ENCODE measurements at places on chromosomes 2 and 18. TPM values are rescaled to one million over a fixed set of nuclear protein-coding genes. Genes with fewer than 3 reads are reported as not detected.

- H3K36me3 ChIP-seq, result no peaks in the 10 kb centered on the region
- peaks cover 41% of the 10 kb centered on the region for H3K4me1 ChIP-seq
- H3K27me3 ChIP-seq, result no peaks in the 10 kb centered on the region
- H3K4me3 ChIP-seq, result no peak overlapping the region
- peak overlapping the region; percentile 50 for H3K27ac ChIP-seq
- no peak for DNase-seq
These were observed 36.9 kb upstream of the PTMA start for GRCh38 chr2:231671270-231672050.

- DNase-seq, result no peak
- H3K36me3 ChIP-seq, result no peaks in the 10 kb centered on the region
- no peaks in the 10 kb centered on the region for H3K27me3 ChIP-seq
- H3K27ac ChIP-seq, result no peak overlapping the region
- H3K4me3 ChIP-seq, result no peak overlapping the region
These were observed 30.4 kb upstream of the SALL3 start for GRCh38 chr18:78949216-78949615.

DNA sequence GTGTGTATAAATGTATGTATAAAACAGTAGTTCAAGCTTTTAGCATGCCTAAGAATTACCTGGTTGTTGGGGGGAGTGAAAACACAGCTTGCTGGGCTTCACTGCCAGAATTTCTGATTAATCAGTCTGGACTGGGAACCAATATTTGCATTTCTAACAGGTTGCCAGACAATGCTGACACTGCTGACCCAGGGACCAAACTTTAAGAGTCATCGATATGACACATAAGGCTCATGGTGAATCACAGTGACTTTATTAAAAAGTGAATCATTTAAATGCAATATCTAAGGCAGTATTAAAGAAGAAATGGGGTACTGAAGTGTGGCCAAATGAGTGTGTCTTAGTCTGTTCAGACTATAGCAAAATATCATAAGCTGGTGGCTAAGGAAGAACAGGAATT is 195.9 kb upstream of the DTNA start:
- DNase-seq, result no peak
- no peaks in the 10 kb centered on the region for H3K27me3 ChIP-seq
- no peak overlapping the region for H3K4me3 ChIP-seq
- H3K27ac ChIP-seq, result no peak overlapping the region
- no peaks in the 10 kb centered on the region for H3K4me1 ChIP-seq

DNA sequence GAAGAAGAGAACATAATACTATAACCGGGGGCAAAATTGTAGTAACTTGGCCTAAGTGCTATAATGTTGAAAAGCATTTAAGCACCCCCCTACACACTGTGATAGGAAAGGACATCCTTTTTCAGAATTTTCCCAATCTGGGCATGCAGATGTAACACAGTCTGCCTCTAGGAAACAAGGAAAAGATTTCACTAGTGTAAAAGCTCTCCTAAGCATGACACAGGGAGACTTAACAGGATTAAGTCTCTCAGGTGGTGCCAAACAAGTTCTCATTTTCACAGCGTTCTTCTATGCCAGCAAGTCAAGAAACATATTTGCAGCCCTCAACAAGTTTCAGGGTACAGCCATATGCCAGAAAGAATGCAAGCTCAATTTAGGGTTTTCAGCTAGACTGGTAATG is 53.0 kb downstream of the NCKAP5 start:
- no peak for DNase-seq
- H3K27ac ChIP-seq, result no peak overlapping the region
- no peak overlapping the region for H3K4me3 ChIP-seq
- H3K4me1 ChIP-seq, result no peaks in the 10 kb centered on the region
- H3K27me3 ChIP-seq, result no peaks in the 10 kb centered on the region

DNA sequence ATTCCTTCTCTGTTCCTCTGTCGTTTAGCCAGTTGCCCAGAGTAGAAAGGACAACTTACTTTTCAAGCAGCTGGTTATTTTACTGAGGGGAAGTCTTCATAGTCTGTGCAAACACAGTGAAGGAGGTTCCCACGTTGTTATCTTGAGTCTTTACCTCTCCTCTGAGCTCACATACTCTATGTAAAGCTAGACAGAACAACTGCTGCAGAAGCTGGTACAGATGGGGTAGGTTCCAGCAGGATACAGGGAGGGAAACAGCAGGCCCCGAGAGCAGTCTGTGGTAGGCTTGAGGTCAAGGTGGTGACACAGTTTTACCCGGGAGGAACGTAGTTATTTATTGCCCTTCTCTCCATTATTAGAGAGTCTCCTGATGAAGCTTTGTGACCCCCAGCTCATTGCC is 93.4 kb upstream of the LDLRAD4 start:
- H3K27ac ChIP-seq, result peak overlapping the region; percentile 50
- H3K4me1 ChIP-seq, result peaks cover 23% of the 10 kb centered on the region
- no peak for DNase-seq
- no peaks in the 10 kb centered on the region for H3K27me3 ChIP-seq

VSNL1 gene
- total RNA-seq, result 1.4 TPM

DNA sequence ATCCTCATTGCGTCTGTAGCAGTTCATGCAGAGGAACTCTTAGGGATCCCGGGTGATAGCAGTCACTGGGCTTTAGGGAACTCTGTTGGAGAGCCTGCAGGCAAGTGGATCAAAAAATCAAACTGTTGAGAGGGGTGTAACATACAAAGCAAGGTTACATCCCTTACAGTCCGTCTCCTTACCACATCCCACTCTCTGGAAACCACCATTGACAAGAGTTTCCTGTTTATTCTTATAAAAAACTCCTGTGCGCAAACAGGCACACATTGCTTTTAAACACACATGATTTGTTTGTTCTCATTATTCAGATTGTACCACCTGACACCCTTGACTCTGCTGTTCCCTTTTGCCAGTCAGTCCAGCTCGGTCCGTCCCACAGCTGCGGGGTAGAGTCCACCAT is 137.7 kb downstream of the LTBP1 start:
- no peaks in the 10 kb centered on the region for H3K36me3 ChIP-seq
- H3K27me3 ChIP-seq, result no peaks in the 10 kb centered on the region
- H3K27ac ChIP-seq, result no peak overlapping the region
- no peak overlapping the region for H3K4me3 ChIP-seq

DNA sequence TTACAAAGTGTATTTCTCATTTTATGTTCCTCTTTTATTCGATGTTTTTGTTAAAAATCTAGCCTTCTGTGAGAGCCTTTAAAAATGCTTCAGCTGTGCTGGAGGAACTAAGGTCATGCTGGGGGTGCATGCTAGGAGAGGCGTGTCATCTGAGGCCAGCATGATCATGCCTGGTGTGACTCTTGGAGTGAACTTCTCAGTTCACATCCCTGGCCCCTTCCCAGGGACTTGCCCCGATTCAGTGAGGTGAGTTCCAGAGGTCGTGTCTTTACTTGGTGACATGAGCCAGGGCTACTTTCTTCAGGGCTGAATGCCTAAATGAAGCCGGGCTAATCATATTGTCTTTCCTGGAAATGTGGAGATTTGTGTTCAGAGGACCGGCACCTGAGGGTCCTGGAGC is 264.9 kb downstream of the MREG start:
- H3K4me1 ChIP-seq, result peaks cover 10% of the 10 kb centered on the region
- H3K4me3 ChIP-seq, result no peak overlapping the region

ERMN gene
- total RNA-seq, result 1.1 TPM

ABCG8 gene
- total RNA-seq, result 0.24 TPM

DNA sequence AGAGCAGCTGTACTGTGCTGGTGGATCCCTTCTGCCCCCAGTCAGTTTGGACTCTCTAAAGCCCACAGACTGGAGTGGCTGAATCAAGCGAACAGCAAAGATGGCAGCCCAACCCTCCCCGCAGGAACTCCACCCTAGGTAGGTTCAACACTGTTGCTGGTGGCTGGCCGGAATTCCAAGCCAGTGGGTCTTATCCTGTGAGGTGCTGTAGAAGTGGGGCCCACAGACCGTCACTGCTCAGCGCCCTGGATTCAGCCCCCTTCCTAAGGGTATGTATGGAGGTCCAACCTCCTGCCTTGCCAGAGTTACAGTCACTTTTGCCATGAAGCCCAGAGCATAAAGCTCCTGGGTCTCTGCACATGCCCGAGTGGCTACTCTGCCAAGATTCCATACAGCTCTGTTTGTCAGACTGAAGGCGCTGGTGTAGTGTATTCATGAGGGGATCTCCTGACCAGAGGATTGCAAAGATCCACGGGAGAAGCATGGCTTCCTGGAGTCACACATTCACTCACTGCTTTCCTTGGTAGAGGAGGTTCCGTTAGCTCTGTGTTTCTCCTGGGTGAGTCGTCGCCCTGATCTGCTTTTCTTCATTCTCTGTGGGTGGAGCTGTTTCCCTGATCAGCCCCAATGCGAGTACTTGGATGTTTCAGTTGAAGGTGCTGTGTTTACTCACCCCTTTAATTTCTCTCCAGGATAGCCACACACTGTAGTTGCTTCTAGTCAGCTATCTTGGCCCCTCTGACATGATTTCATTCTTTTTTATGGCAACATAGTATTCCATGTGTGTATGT is 293.6 kb upstream of the THUMPD2 start:
- no peaks in the 10 kb centered on the region for H3K27me3 ChIP-seq
- H3K4me3 ChIP-seq, result peak overlapping the region; percentile 0
- no peak overlapping the region for H3K27ac ChIP-seq
- no peaks in the 10 kb centered on the region for H3K36me3 ChIP-seq
- no peak for DNase-seq
- H3K4me1 ChIP-seq, result no peaks in the 10 kb centered on the region

LRRTM1 gene
- total RNA-seq, result 0.68 TPM

APLF gene
- 14.7 TPM for total RNA-seq

ROCK2 gene
- total RNA-seq, result 33.7 TPM

- no peak for DNase-seq
- no peak overlapping the region for H3K4me3 ChIP-seq
- no peaks in the 10 kb centered on the region for H3K36me3 ChIP-seq
- no peaks in the 10 kb centered on the region for H3K27me3 ChIP-seq
- H3K4me1 ChIP-seq, result no peaks in the 10 kb centered on the region
- no peak overlapping the region for H3K27ac ChIP-seq
These were observed 485.2 kb upstream of the SALL3 start for GRCh38 chr18:78494204-78495085.

OTOF gene
- total RNA-seq, result 2.2 TPM

DNA sequence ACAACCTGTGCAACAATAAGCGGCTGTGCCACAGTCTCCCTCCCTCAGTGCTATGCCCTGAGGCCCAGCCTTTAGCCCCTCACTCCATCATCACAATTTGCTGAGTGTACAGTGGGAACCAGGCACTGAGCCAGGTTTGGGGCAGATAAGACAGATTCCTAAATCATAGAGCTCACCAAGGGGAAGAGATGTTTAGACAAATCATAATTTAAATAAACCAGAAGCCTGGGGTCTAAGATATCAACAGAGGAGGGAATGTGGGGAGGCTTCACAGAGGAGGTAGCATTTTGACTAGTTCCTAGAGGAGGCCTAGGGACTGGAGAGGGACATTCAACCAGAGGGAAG is 139.3 kb upstream of the EPAS1 start:
- H3K27ac ChIP-seq, result no peak overlapping the region
- no peaks in the 10 kb centered on the region for H3K4me1 ChIP-seq
- H3K36me3 ChIP-seq, result no peaks in the 10 kb centered on the region
- DNase-seq, result no peak
- no peak overlapping the region for H3K4me3 ChIP-seq

- no peak overlapping the region for H3K4me3 ChIP-seq
- no peaks in the 10 kb centered on the region for H3K36me3 ChIP-seq
- DNase-seq, result no peak
- no peaks in the 10 kb centered on the region for H3K4me1 ChIP-seq
- H3K27ac ChIP-seq, result no peak overlapping the region
These were observed 255.6 kb upstream of the OSR1 start for GRCh38 chr2:19614066-19614465.

DNA sequence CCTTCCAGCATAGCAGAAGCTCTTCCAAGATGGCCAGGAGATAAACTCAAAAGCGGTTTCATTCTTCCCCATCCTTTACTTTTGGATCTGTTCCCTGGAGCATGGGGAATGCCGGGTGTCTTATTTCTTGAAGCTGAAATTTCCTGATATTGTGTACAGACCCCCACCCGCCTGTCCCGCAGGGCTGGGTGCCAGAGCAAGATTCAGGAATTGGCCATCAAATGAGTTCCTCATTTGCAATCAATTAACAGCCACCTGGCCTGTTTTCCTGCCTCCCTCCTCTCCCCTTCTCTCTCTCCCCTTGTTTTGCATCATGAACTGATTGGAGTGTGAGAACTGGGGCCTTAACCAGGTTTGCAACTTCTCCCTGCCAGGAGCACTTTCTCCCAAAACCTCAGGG is 202.1 kb downstream of the SH3RF3 start:
- H3K36me3 ChIP-seq, result no peaks in the 10 kb centered on the region
- H3K27ac ChIP-seq, result no peak overlapping the region
- H3K4me3 ChIP-seq, result no peak overlapping the region
- H3K27me3 ChIP-seq, result no peaks in the 10 kb centered on the region
- DNase-seq, result no peak
- H3K4me1 ChIP-seq, result peaks cover 8% of the 10 kb centered on the region

GRCh38 chr2:100980046-100980445 is 22.0 kb upstream of the RPL31 start:
- no peak overlapping the region for H3K27ac ChIP-seq
- H3K4me3 ChIP-seq, result no peak overlapping the region
- H3K4me1 ChIP-seq, result peaks cover 6% of the 10 kb centered on the region
- H3K36me3 ChIP-seq, result no peaks in the 10 kb centered on the region
- DNase-seq, result no peak
- H3K27me3 ChIP-seq, result no peaks in the 10 kb centered on the region

DNA sequence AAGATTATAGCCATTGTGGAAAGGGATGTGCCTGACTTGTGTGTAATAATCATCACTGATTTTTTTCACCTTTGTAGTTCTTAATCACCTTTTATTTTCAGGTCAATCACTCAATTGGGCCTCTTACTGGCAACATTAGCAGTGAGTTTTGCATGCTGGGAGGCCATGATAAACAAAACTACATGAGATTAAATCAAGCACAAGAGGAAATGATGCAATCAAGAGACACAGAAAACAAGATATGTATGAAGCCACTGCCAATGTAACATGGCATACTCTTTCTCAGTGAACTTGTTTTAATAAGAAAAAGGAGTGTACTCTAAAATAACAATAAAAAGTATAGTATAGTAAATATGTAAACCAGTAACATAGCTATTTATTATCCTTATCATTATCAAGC is 69.9 kb upstream of the FSIP2 start:
- H3K4me3 ChIP-seq, result no peak overlapping the region
- no peaks in the 10 kb centered on the region for H3K36me3 ChIP-seq
- no peaks in the 10 kb centered on the region for H3K27me3 ChIP-seq
- no peak overlapping the region for H3K27ac ChIP-seq

GRCh38 chr2:36530178-36530982 is 67.6 kb downstream of the FEZ2 start:
- no peak for DNase-seq
- no peak overlapping the region for H3K4me3 ChIP-seq
- H3K27me3 ChIP-seq, result no peaks in the 10 kb centered on the region
- no peak overlapping the region for H3K27ac ChIP-seq

GRCh38 chr18:45860971-45861370 is 35.5 kb downstream of the SIGLEC15 start:
- no peak overlapping the region for H3K4me3 ChIP-seq
- no peak for DNase-seq
- H3K27me3 ChIP-seq, result no peaks in the 10 kb centered on the region
- H3K36me3 ChIP-seq, result no peaks in the 10 kb centered on the region
- no peaks in the 10 kb centered on the region for H3K4me1 ChIP-seq

- H3K27ac ChIP-seq, result no peak overlapping the region
- no peak overlapping the region for H3K4me3 ChIP-seq
- no peak for DNase-seq
- no peaks in the 10 kb centered on the region for H3K27me3 ChIP-seq
- H3K4me1 ChIP-seq, result no peaks in the 10 kb centered on the region
These were observed 111.1 kb downstream of the SGPP2 start for GRCh38 chr2:222535477-222535876.
